Calu3 (cell line): ENCODE measurements at places on chromosomes 5 and 9.

- no peak for DNase-seq
These were observed 41.7 kb downstream of the SEMA6A start for GRCh38 chr5:116532762-116533525.

- DNase-seq = no peak
These were observed 228.1 kb upstream of the PANK3 start for GRCh38 chr5:168807287-168807686.

DNA sequence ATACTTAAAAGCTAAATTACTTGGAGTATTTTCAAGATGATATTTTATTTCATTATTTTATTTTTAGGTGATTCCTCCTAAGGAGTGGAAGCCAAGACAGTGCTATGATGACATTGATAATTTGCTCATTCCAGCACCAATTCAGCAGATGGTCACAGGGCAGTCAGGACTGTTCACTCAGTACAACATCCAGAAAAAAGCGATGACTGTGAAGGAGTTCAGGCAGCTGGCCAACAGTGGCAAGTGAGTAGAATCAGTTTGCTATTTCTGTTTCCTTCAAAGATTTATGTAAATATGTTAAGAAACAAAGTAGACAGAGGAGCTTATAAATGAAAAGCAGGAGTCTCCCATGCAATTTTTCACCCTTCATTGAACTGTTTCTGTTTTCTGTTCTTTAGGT, 47.8 kb downstream of the KDM4C start:
- DNase-seq = no peak

GRCh38 chr5:90968319-90968718, 409.7 kb downstream of the ADGRV1 start:
- DNase-seq = no peak

- DNase-seq = no peak
These were observed 516.5 kb downstream of the KIF4B start for GRCh38 chr5:155530046-155530445.

GRCh38 chr5:146068206-146068605, 37.2 kb downstream of the PLAC8L1 start:
- DNase-seq = no peak

DNA sequence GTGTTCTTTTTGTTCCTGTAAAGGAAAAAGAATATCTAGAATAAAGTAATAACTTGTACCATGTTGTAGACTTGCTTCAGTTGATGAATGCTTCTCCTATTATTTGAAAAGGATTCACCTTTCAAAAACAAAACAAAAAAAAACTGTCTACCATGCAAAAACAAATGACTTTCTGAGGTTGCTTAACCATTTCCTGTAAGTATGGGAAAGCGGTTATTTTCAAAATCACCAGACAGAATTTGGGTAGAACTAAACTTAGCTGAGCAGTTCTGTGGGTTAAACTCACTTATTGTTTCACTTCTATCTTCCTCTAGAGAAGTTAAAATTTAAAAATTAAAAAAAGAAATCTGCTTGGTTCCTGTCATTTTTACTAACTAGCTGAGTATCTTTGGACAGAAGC, 25.2 kb downstream of the LNPEP start:
- no peak for DNase-seq

- DNase-seq = no peak
These were observed 257.4 kb upstream of the TRPC7 start for GRCh38 chr5:136622747-136623146.

- DNase-seq = no peak
These were observed 75.5 kb downstream of the ZNF354C start for GRCh38 chr5:179135441-179136215.

- no peak for DNase-seq
These were observed 92.6 kb downstream of the CHSY3 start for GRCh38 chr5:129996896-129997295.

DNA sequence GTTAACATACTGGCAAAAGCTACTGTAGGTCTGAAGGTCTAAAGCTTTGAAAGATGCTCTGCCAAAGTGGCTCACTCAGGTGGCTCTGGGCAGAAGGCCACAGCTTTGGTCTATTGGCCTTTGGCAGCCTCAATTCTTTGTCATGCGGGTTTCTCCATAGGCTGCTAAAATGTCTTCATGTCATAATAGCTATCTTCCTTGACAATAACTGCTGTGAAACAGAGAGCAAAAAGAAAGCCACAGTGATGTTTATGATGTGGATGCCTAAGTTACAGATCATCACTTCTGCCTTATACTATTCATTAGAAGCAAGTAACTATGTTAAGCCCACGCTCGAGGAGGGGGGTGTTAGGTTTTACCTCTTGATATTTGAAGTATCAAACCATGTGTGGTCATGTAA, 906.1 kb upstream of the CDH9 start:
- no peak for DNase-seq

GRCh38 chr9:34240006-34240405, 61.2 kb downstream of the UBAP1 start:
- DNase-seq = no peak

- DNase-seq = peak; percentile 71
These were observed at the start of gene ENTPD8 for GRCh38 chr9:137441289-137441934. ENTPD8 (minus strand) TSS chr9:137441357; CDS start chr9:137438285, 3,072 bp downstream.

DNA sequence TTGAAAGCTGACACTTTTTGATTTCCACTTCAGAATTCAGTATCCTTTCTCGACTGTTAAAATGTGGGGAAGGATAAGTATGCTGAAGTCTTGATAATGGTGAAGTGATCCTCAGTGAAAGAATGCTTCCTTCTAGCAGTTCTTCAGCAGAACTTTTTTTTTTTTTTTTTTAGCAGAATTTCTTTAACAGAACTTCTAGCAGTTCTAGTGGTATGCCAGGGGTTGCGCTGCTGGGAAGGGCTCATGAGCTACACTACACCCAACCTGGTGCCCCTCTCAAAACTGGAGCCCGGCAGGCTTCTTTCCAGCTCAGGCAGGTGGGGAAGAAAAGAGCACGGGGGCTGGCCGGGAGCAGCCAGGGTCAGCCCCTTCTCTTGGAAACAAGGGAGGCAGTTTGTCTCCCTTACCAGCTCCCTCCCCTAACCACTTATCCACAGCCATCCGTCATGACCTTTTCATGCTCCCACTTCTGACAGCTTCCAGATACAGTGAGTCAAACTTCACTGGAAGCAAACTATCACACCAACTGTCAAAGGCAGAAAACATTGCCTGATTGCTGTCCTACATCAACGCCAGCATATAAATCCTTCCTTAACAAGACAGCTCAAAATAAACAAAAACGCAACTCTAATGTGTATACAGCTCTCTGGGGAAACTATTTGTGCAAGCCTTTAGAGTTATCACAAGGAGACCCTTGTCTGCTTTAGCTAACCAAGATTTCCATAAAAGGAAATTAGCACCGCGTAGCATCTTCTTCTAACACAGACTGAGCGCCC, 211.5 kb downstream of the GAPVD1 start:
- DNase-seq = no peak

- DNase-seq = no peak
These were observed 5.9 kb downstream of the HMCN2 start for GRCh38 chr9:130271473-130271872.

- DNase-seq = no peak
These were observed 5.4 kb downstream of the ELL2 start for GRCh38 chr5:95956021-95956899.

DNA sequence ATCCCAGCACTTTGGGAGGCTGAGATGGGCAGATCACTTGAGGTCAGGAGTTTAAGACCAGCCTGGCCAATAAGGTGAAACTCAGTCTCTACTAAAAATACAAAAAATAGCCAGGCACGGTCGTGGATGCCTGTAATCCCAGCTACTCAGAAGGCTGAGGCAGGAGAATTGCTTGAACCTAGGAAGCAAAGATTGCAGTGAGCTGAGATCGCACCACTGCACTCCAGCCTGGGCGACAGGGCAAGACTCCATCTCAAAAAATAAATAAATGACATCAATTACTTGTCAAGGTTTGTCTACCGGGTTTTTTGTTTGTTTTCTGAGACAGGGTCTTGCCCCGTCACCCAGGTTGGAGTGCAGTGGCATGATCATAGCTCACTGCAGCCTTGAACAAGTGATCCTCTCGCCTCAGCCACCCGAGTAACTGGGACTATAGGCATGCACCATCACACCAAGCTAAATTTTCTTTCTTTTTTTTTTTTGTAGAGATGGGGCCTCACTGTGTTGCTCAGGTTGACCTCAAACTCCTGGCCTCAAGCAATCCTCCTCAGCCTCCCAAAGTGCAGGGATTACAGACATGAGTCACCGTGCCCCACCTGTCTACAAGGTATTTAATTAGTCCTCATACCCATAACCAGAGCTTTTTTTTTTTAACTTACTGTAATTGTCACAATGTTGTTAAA, 64.9 kb downstream of the SUSD1 start:
- no peak for DNase-seq

DNA sequence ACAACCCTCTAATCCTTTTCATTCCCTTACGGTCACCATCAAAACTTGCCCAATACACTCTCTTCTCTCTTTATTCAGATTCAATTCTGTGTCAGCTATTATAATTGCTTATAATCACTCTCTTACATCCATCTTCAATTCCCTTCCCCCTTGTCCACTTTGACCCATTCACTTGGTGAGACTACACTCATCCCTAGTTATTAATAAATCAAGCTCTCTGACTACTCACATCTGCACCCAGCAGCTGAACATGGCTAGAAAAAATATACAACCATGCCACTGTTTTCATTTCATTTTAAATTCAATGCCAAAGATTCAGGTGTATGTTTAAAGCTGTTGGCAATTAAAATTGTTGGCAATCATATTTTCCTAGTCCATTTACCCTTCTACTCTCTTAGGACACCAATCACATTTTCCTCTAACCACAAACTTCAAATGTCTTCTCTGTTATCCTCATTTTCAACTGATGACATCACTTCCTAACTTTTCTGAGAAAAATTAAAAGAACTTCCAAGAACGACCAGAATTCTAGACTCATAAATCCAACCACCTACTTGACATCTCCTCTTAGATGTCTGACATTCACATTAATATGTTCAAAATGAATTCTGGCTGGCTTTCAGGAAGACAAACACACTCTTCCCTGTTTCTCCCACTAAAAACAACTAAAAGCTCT, 5.5 kb downstream of the C5orf15 start:
- no peak for DNase-seq

GRCh38 chr5:72618708-72619107, 111.5 kb upstream of the ZNF366 start:
- DNase-seq = no peak

- DNase-seq = no peak
These were observed 1.0 kb downstream of the FOCAD start for GRCh38 chr9:20684875-20685696.

- DNase-seq = no peak
These were observed 1809.2 kb upstream of the ACO1 start for GRCh38 chr9:30575218-30575617.

GRCh38 chr5:126449751-126450271, 26.6 kb downstream of the GRAMD2B start:
- no peak for DNase-seq

DNA sequence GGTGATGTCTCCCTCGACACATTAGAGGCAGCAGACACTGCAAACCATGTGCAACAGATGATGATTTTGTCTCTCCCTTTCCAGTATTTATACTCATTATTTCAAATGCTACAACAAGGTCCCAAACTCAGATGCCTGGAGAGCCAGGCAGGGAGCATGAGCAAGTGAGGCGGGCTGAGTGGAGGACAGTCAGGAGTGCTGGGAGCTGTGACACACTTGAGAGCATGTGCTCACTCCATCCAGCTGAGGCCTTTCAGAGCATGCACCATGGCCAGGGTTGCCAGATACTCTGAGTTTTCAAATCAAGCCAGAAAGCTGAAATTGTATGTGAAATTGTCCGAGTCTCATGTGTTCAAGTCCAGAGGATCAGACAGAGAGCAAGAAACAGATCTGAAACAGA, 55.8 kb upstream of the SLC2A8 start:
- no peak for DNase-seq

DNA sequence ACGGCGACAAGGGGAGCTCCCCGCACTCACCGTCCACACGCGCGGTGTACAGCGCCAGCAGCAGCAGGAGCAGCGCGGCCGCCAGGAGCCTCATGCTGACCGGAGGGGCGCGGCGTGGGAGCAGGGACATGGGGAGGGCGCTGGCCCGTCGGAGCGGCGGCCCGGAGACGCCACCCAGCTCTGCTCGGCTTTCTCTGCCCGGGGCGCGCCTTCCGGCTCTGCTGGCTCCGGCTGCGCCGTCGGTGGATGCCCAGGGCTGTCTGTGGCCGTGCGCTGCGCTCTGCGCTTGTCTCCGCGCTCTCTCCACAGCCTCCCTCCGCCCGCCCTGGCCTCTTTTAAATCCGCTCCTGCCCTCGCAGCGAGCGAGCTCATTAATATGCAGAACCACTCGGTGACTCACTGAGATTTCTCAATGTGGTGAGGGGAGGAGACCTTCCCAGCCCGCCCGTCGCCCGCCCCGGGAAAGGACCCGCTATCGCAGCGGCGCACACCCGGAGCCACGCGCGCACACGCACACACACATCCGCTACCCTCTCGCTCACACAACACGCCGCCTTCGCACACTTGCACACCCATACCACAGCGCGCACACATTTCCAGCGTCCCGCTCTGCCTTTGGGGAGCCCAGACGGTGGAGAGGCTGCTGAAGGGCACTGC, at the start of gene CXCL14:
Gene CXCL14, minus strand, starts transcription at position 307 of the 657 bp plus-strand sequence. Its CDS starts 213 bp downstream, at position 94.
- peak; percentile 47 for DNase-seq

DNA sequence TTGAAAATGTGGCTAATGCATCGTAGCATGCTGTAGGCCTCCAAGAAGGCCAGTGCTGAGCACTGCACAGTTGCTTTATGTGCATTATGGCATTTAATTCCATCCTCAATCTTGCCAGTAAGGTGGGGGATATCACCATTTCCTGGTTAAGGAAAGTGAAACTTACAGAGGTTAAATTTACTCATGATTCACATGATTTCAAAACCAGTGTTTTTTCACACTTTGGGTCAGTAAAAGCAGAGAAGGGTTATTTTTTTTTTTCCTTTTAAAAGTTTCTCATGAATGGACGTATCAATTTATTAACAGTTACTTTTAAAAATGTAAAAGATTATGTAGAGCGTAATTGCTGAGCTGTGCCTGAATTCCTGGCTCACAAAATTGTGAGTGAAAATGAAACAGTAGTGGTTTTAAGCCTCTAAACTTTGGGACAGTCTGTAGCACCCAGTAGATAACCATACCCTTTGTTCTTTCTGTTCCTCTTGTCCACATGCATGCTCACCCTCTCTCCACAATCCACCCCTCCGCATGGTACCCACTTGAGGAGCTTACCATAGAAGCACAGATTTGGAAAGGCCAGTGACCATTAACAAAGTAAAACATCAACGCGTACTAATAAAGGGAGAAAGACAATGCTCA, 21.2 kb downstream of the MAST4 start:
- DNase-seq = no peak

DNA sequence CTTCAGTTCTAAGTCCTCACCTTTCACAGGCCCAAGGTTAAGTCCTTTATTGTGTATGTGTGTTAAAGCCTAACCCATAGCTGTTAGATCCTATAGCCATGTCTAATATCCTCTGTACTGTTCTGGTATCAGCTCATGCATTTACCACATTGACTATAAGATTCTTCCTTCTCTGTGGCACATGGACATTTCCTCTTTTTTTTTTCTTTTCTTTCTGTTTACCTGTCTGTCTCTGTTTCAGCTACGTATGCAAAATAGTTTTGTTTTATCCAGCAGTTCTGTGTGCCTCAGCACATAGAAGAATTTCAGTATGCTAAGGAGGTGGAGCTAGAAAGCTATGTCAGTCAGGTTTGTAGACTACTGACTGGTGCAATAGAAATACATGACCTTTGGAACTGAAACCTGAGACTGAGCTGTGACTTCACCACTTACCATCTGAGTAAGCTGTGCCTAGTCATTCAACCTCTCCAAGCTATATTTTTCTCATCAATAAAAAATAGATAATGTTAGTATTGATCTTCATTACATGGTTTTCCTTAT, 155.6 kb upstream of the VLDLR start:
- peak; percentile 44 for DNase-seq
